HFF-Myc (cell line): ENCODE measurements at places on chromosomes 4 and X.

DNA sequence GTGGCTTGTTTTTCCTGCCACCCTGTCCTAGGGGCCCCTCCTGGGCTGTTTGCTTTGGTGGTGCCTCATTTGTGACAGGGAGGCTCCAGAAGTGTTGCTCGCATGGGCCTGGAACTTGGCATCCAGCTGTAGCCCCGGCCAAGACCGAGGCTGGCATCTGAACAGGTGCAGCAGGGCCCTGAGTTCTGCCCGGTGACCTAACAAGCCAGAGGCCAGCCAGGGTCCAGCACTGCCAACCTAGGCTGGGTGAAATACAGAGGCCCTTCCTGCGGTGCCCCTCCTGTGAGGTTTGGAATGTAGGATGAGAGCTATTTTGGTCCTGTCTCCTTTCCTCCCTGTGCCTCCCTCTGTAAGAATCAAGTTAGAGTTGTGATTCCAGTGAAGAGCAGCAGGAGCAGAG, 58.5 kb downstream of the STARD8 start:
- DNase-seq = no peak

- no peak for DNase-seq
Observed at GRCh38 chrX:22136711-22137110, 104.6 kb downstream of the PHEX start.

GRCh38 chr4:144316869-144317268, 176.4 kb upstream of the GYPA start:
- DNase-seq = no peak

GRCh38 chr4:75514131-75514948, at the start of the genes RCHY1 and THAP6:
RCHY1 (minus strand) TSS chr4:75514403; CDS start chr4:75514286, 117 bp downstream.
THAP6 (plus strand) TSS chr4:75514473; CDS start chr4:75515453, 980 bp downstream.
- DNase-seq = peak; percentile 91

- no peak for DNase-seq
Observed at GRCh38 chr4:46927201-46927600, 18.2 kb upstream of the COX7B2 start.

- no peak for DNase-seq
Observed at GRCh38 chr4:153962311-153963039, 173.6 kb upstream of the SFRP2 start.

- DNase-seq = no peak
Observed at GRCh38 chr4:124409044-124409443, 303.5 kb downstream of the ANKRD50 start.

DNA sequence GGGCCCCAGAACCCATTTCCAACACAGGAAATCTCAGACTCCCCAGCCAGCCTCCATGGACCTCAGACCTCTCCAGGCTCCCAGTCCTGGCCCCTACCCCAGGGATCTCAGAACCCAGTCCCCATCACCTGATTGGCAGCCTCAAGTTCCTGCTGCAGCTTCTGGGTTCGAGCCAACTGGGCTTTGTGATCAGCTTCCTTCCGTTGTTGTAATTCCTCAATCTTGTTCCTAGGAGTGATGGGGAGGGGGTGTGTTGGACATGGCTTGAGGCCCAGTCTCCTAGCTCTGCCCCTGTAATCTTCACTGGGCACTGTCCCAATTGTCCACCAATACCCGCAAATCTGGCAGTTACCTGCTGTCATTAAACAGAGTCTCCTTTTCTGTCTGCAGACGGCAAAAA, 12.6 kb downstream of the GRIPAP1 start:
- no peak for DNase-seq

DNA sequence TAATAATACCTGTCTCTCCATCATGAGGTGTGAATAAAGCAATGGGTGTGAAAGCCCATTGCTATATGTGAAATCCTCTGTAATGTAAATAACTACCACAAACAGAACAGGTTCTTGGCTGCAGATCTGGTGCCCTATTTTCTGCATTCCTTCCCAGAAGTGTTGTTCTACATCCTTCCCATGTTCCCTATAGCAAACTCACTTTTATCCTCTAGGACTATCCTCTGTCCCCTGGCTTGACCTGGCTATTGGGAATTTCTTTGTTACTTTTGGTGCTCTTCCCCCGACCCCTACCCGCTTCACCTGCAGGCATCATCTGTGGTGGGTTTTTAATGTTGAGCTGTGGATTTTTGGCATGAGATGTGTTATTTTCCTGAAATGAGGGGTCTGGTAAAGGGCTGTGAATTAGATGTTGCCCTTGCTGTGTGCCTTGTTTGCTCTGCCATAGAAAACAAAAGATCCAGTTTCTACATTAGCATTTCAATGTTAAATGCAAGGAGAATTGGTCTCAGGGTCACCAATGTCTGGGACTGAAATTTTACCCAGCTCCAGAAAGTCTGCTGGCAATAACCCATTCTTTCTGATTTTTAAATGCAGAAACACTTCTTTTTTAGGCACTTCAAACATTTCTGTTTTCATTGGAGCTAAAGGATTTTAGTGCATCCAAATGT, 13.6 kb upstream of the FREM3 start:
- no peak for DNase-seq

DNA sequence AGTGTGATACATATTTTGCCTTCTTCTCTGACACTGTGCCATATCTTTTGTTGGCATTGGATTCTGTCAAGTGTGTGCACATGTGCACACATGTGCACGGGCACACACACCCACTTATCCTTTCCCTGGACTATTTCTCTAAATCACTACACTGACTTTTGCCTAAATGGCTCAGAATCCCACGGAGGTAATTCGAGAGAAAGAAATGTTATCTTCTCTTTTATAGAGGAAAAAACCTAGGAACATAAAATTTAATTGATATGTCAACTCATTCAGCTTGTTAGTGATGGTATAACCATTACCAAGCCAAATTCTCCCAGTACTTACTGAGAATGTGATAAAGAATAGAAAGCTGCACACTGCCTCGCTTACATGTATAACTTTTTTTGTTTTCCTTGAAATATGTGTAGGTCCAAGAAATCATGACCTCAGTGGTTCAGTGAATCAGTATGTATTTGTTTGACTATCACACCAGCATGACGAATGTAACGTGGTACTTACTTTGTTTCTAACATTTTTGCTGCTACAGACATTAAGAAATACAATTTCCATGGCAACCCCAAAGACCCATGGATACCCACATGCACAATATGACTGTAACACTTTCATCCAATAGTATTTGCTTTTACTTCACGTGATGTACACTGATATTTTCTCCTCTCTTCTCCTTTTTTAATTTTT, 163.0 kb downstream of the PCDH7 start:
- DNase-seq = no peak

DNA sequence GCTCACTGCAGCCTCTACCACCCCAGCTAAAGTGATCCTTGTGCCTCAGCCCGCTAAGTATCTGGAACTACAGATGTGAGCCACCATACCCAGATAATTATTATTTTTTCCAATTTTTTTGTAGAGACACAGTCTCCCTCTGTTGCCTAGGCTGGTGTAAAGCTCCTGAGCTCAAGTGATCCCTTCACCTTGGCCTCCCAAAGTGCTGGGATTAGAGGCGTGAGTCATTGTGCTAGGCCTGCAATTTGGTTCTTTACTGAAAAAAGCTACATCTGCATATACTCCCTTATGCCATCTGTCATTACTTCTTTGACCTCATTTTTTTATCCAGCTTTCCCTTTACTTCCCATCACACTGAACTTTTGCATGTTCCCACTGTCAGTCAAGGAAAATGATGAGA, 2012.4 kb upstream of the IGFBP7 start:
- DNase-seq = no peak

DNA sequence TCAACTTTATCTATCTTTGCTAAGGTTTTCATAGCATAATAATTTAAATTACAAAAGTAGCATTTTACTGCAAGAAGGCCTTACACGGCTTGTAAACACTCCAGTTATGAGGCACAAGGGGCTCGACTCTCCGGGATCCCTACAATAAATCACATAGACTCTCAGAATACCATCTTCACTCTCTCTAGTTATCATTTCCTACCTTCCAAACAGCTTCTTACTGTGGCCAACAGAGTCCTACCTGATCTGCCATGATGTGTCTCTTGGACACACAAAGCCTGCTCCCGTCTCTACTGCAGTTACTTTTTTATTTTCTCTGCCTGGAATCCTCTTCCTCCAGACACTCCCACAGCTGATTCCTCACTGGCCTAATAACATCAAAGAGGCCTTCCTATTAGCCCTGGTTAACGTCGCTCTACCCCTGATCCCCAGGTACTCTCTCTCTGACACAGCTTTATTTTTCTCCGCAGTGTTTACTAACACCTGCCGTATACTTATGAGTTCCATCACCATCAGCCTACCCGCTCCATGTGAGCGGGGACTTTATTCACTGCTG, 559.6 kb upstream of the DIPK2B start:
- no peak for DNase-seq

- DNase-seq = no peak
Observed at GRCh38 chrX:8430444-8430843, 34.2 kb upstream of the VCX3B start.

- DNase-seq = no peak
Observed at GRCh38 chrX:107442914-107443527, 6.4 kb upstream of the FRMPD3 start.

DNA sequence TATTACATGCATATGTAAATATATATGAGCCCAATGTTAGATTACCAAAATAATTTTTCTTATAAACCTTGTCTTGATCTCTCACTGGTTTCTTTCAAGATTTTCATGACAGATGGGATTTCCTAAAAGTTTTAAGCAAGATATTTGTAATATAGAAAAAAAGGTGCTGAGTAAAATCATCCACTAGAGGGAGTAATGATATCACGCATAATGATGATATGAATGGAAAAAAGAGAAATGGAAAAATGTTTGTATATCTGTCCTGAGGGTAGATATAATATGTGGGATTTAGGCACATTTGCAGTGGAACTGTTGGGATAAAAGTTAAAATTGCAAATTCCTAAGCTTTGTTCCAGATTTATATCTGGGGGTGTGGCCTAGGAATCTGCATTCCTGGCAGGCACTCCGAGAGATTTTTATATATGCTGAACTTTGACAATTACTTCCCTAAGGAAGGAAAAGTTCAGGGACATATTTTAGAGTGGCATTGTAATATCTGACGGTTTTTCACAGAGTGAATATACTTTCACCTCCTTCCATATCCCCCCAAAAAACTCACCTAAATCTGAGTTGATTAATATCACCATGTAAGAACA, 60.5 kb downstream of the TMA16 start:
- no peak for DNase-seq

DNA sequence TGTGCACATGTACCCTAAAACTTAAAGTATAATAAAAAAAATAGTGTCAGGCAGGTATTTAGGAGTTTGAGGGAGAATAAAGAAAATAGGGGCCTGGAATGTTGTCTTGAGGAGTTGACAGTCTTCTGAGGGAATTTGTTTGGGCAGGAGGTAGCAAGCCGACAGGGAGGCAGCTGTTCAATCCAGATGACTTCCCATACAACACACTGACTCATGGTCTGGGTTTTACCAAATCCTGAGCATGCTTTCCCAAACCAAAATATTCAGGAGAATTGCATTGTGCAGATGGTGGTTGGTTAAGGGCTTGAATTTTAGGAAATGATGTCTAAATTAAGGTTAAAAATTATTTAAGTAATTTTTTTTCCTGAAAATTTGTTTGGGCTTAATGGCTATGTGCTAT, 430.0 kb downstream of the INPP4B start:
- DNase-seq = no peak

DNA sequence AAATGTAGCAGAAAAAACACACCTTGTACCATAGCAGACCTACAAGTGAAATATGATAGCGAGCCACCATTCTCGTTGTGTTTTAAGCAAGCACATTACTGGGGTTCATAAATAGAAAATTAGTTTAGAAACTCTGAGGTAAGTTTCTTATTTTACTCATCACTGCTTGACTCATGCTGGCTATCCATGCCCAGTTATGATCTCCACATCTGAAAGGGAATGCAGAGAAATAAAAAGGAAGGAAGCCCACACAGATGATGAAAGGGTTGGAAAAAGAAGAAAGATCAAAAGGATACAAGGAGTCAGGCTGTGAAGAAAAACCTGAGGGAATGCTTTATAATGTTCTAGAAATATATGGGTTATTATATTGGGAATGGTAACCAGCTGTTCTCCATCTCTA, 54.5 kb downstream of the CAMK2D start:
- DNase-seq = no peak

DNA sequence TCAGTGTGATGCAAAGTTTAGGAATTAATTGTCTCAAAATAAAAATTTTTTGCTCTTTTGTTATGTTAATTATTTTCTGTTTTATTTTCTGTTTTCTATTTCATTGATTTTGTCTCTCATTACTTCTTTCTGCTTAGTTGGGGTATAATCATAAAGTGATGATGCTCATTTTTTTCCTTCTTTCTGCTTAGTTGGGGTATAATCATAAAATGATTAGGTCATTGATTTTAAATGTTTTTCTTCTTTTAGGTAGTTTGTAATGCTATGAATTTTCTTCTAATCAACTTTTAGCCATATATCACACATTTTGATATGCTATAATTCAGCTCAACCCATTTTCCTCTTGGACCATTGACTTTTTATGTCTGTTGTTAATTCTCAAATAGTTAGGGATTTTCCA, 43.7 kb downstream of the NEUROG2 start:
- DNase-seq = no peak

DNA sequence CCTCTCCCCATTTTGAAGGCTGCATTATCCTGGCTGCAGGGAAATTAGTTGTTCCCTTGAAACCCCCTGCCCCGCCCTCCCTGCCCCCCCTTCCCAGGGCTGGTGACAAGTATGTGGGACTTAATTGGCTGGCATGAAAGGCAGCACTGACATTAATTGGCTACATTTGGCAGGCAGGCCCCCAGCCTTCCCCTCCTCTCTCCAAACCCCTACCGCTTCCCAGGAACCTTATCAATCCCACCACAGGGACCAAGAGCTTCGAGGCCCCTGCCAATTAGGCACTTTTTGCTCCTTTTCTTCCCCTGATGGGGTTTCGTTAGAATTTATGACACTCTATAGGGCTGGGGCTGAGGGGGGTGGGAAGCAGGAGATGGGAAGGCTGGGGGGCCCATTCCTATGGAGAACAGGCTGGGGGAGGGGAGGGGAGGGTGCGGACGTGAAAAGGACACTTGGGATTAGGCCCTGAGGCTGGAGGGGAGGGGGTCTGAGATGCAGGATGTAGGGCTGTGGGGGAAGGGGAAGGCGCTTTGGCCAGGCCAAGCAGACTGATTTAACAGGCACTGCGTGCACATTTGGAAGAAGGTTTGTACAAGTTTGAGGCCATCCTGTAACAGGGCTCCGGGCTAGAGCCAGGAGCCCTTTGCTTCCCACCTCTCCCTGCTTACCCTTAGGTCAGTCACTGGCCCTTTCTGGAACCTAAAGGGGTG, 52.2 kb downstream of the EFNB1 start:
- DNase-seq = no peak

DNA sequence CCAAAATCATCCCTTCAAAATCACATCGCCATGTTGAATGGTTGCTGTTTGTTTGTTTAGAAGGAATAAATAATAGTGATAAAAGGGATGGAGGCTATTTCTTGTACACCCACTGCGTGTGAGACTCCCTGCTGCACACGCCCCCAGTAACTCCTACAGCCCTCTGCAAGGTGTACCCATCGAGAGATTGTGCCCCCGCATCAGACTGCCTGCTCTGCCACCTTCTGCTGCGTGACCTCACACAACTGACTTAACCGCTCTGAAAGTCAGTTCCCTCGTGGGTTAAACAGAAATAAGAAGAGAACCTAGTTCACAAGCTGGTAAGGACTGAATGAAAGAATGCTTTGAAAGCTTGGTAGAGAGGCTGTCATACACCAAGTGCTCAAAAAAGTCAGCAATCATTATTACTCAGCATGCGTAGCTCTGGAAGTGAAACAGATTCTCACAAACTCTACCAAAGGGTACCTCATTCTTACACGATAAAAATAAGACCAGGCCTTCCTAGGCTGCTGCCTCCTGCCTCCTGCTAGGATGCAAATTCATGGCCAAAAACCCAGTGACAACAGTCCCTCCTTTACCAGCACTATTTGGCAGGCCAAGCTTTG, 147.1 kb downstream of the CPEB2 start:
- DNase-seq = no peak

GRCh38 chrX:24253469-24253868, 60.4 kb downstream of the SUPT20HL2 start:
- no peak for DNase-seq
